ENCODE measurements at places on chromosomes 6 and 20.

GRCh38 chr20:64246616-64247306, 8.8 kb upstream of the PCMTD2 start:
- no peak for DNase-seq

DNA sequence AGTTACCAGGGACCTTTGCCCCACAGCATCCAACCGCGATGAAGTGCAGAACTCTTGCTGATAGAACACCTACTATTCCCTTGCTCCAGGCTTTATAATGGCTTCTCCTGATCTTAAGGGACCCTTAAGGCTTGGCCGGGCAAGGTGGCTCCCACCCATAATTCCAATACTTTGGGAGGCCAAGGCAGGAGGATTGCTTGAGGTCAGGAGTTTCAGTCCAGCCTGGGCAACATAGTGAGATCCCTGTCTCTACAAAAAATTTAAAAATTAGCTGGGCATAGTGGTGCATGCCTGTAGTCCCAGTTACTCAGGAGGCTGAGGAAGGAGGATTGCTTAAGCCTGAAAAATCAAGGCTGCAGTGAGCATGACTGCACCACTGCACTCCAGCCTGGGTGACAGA, 68.8 kb downstream of the GCNT2 start:
- DNase-seq = no peak

GRCh38 chr6:101236709-101237108, 156.8 kb upstream of the GRIK2 start:
- no peak for DNase-seq

- no peak for DNase-seq
Measured at GRCh38 chr20:8260837-8261251, 128.8 kb downstream of the PLCB1 start.

DNA sequence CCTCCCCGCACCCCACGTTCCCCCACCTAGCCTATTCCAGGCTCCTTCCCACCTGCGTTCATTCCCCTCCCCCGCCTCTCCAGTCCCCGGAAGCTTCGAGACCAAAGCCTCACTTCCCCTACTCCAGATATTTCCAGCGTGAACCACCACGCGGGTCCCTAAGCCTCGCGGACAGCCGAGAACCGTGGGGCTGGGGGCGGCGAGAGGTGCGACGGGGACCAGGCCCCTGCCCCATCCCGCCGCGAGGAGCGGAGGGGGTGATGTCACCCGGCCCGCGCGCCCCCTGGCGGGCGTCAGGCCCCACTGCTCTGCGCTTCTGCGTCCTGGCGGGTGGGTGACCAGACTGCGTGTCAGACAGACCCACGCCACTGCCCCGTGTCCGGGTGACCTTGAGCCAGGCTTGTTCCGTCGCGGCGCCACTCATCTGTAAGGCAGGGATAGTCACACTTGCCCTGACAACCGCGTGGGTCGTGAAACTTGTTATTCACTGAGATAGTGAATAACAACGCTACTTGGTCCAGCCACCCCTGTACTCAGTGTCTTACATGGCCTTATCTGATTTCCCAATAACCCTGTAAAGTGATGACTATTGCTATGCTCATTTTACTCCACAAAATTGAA, 9.0 kb upstream of the HSP90AB1 start:
- DNase-seq = peak; percentile 52

- DNase-seq = no peak
Measured at GRCh38 chr6:157461000-157461915, 80.3 kb downstream of the ZDHHC14 start.
